A172 (cell line): ENCODE measurements at places on chromosomes 16 and 17. TPM values are rescaled to one million over a fixed set of nuclear protein-coding genes. Genes with fewer than 3 reads are reported as not detected.

DNA sequence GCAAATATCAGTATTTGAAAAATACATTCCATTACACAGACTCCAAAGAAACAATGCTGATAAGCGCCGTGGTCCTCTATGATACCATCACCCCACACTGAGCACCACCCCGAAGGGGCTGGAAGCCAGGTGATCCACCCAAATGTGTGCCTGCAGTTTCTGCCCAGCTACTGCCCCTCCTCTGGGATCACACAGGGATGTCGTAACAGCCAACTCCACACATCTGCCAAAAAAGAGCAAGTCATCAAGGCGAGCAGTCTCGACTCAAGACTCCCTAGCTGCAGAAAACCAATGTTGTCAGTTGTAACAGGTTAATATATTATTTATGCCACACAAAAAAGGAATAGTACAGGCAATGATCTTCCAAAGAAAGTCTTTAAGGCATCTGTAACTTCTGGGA, 21.0 kb downstream of the CYB5D2 start:
- DNase-seq: no peak

DNA sequence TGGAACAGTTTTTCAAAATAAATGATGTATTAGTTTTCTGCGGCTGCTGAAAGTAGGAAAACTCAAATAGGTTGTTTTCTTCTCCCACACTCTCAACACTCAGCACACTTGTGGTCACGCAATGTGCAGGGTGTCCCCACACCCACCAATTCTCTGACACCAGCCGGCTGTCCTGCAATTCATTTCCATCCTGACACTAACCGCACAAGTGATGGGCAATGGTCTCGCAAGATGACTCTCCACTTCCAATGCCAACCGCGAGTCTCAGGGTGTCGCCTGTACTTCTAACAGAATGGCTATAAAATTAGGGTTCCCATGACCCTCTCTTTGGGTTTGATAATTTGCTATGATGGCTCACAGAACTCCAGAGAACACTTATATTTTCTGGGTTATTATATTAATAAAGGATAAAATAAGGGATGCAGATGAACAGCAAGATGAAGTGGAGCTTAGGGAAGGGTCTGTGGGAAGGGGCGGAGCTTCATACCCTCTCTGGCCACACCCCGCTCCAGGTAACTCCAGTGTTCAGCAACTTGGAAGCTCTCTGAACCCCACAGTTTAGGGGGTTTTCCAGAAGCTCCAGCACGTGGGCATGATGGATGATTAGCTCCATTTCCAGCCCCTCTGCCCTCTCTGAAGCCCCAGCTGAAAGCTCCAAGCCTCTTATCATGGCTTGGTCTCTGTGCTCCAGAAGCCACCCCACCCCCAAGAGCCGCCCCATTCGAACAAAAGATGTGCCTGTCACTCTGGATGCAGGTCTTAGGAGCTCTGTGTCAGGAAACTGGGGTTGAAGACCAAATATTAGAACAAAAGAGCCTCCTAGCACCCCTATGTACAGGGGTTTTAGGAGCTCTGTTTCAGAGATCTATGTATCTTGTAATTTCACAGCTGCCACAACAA, 19.8 kb downstream of the TAF1C start:
- no peak for DNase-seq

- DNase-seq: no peak
Measured at GRCh38 chr17:45229681-45230409, 8.2 kb downstream of the FMNL1 start.

MPO gene
- total RNA-seq: not detected in 2 replicates

- DNase-seq: no peak
Measured at GRCh38 chr16:12361016-12361415, 384.5 kb downstream of the SNX29 start.

GRCh38 chr16:67517155-67517445, 11.5 kb upstream of the RIPOR1 start:
- DNase-seq: no peak

DNA sequence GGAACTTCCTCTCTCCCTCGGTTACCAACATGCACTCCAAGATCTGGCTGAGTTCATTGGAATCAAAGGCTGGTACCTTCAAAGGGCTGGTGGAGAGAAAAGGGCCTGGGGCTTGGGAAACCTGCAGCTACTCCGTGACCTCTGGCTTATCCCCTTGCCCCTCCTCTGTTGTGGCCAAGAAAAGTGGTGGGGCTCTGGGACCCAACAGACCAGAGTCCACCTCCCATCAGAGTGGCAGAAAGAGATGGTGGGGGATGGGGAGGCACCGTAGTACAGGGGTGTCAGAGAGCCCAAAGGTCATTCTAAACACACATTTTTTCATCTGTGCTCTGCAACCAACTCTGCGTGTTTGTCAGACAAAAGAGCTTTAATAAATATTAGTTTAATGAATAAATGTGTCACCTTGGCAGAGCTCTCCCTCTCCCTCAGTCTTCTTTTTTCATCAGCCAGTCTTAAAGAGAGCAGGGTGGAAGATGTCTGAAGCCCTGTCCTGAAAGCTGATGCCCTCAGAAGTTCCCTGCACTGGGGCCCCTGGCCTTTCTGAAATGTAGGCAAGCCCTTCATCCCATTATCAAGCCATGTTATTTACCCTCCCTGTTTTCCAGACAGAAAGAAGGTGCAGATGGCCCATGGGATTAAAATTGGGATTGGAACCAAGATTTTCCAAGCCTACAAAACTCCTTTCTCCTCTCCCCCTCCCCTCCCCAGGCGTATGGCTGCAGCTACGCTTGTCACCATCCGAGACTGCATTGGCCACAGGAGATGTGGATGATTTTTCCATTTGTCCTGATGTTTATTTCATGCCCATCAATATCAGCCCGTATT, 227.3 kb downstream of the CCDC182 start:
- DNase-seq: no peak

- DNase-seq: no peak
Measured at GRCh38 chr17:9958586-9959281, 53.7 kb upstream of the RCVRN start.
